Skeletal muscle cell (primary cell): ENCODE measurements at places on chromosomes 3 and 15.

GRCh38 chr15:74604983-74605794, 10.4 kb upstream of the CLK3 start:
- DNase-seq, result no peak

DNA sequence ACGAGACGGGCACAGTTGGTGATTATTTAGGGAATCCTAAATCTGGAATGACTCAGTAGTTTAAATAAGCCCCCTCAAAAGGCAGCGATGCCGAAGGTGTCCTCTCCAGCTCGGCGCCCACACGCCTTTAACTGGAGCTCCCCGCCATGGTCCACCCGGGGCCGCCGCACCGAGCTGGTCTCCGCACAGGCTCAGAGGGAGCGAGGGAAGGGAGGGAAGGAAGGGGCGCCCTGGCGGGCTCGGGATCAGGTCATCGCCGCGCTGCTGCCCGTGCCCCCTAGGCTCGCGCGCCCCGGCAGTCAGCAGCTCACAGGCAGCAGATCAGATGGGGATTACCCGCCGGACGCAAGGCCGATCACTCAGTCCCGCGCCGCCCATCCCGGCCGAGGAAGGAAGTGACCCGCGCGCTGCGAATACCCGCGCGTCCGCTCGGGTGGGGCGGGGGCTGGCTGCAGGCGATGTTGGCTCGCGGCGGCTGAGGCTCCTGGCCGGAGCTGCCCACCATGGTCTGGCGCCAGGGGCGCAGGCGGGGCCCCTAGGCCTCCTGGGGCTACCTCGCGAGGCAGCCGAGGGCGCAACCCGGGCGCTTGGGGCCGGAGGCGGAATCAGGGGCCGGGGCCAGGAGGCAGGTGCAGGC, 318.0 kb downstream of the FGF12 start:
- DNase-seq, result no peak

GRCh38 chr15:61157933-61158332, 71.2 kb downstream of the RORA start:
- DNase-seq, result peak; percentile 66

DNA sequence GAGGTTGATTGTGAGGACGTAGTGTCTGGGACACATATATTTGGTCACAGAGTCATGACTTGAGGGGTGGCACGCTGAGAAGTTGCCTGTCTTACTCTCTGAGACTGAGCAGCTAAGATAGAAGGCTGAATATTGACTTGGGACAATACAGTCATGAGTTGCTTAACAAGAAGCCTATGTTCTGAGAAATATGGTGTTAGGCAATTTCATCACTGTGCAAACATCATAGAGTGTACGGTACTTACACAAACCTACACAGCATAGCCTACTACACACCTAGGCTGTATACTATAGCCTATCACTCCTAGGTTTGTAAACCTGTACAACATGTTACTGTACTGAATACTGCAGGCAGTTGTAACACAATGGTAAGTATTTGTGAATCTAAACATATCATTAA, 30.3 kb upstream of the SPESP1 start:
- DNase-seq, result no peak

DNA sequence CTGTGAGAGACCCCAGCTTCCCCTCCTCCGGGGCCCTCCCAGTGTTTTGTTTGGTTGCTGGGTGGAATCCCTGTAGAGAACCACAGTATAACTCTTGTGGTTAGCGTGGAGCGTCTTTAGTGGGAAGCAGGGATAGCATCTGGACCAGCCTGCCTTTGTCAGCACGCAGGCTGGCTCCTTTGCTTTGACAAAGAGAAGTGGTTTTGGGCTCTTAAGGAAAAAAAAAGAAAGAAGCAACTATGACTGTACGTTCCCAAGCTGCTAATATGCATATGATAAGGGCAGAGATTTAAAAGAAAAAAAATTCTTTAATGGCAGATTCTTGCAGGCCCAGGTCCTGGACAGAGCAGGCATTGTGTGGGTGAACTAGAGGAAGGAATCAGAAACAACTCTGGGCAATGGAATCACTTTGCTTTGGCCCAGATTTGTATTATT, 340.8 kb upstream of the CTDSPL start:
- DNase-seq, result no peak
